ENCODE measurements at places on chromosomes 3 and 15. TPM values are rescaled to one million over a fixed set of nuclear protein-coding genes. Genes with fewer than 3 reads are reported as not detected.

DNA sequence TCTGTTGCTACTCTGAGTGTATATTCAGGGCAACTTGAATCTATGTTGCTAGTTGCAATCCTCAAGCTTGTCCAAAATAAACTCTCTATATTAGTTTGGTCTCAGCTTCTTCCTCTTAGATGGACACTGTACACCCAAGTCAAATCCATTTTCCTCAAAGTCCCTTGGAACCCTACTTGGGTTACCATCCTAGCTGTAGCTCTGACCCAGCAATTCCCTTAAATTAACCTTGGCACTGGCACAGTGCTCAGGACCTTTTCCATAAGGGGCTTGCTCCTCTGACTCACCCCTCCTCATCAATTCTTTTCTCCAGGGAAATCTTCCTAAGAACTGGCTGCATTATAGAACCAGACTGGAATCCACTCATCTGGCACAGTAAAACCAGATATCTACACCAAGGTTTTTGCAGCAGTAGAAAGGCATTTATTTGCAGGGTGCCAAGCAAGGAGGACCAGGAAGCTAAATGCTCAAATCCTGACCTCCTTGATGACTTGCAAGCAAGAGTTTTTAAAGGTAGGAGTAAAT, 44.9 kb upstream of the B3GALNT1 start:
- ATAC-seq, result no peak

GRCh38 chr3:54841471-54841870, 86.4 kb downstream of the LRTM1 start:
- ATAC-seq, result no peak

GRCh38 chr3:144351011-144351410, 379.4 kb downstream of the DIPK2A start:
- ATAC-seq, result no peak

GRCh38 chr15:74584779-74585178, 30.9 kb upstream of the CLK3 start:
- ATAC-seq, result no peak

The P2RY1 gene
- 0.17 TPM for total RNA-seq

DNA sequence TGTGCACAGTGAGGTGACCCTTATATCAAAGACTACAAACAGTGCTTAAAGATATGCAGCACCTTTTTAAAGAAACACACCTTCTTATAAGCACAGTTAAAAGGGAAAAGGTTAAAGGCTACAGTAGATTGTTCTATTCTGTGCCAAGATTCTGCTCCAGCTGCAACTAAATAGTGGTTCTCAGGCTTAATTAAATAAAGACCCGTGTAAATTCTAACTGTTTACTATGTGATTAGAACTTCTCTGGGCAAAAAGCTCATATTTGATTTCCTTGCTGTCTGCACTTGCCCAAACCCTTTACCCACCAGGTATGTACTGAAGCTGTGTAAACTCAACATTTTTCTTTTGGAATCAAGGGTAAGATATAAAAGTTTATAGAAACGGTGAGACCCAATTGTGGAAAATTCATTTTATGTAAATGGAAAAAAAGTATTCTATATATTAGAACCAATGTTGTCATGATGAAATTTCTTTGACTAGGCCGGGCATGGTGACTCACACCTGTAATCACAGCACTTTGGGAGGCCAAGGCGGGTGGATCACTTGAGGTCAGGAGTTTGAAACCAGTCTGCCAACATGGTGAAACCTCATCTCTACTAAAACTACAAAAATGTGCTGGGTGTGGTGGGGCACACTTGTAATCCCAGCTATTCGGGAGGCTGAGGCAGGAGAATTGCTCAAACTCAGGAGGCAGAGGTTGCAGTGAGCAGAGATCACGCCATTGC, 230.6 kb downstream of the MECOM start:
- ATAC-seq, result no peak

The TRPM1 gene
- not detected for total RNA-seq

DNA sequence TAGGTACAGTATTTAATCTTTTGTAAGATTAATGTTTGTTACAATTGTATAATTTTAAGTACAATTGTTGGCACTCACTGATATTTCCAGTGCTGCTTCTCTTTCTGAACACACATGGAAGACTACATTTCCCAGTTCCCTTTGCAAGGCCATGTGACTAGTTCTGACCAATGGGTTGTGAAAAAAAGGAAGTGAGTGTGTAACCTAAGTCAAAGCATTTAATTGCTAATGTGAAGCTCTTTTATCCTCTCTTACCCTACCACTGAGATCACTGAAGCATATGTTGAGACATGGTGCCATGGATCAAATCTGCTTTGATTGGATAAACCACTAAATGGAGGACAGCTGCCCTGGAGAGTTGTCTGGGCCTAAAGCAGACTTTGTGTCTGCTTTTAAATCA, 83.9 kb upstream of the PLXND1 start:
- peak; percentile 85 for ATAC-seq

The AADACL2 gene
- total RNA-seq, result not detected

- no peak for ATAC-seq
Measured at GRCh38 chr3:145294572-145294971, 866.4 kb downstream of the PLOD2 start.

The GNB4 gene
- total RNA-seq, result 0.53 TPM

- no peak for ATAC-seq
Measured at GRCh38 chr3:142127941-142128658, 21.2 kb downstream of the TFDP2 start.

The BMF gene
- total RNA-seq, result 19.3 TPM

Measured in activated T-helper 17 cell treated with anti-CD3 and anti-CD28 coated beads, Interleukin-2, amount 50 U/mL, for 72 hours (primary cell).